ENCODE measurements at places on chromosomes 3 and 15. TPM values are rescaled to one million over a fixed set of nuclear protein-coding genes. Genes with fewer than 3 reads are reported as not detected.

DNA sequence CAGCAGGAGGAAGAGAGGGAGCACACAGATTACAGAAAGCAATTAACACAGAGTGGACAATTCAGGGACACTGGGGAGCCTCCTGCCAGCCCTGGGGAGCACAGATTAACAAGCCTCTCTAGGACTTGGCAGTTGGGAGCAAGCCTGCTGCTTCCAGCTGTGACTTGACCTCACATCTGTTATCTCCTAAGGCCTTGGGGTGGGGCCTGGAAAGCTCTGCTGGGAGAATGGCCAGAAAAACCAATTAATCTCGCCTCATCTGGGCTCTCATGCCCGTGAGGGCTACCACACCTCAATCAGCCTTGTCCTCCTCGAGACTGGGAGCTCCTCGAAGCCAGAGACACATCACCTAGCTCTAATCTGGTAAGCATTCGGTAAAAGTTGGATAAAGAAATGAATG, 39.1 kb downstream of the SEMA5B start:
- no peak for DNase-seq

CADM2 gene
- total RNA-seq = not detected

TICRR gene
- total RNA-seq = 15.2 TPM

GRCh38 chr3:192092388-192093005, 631.5 kb downstream of the PYDC2 start:
- DNase-seq = no peak

DNA sequence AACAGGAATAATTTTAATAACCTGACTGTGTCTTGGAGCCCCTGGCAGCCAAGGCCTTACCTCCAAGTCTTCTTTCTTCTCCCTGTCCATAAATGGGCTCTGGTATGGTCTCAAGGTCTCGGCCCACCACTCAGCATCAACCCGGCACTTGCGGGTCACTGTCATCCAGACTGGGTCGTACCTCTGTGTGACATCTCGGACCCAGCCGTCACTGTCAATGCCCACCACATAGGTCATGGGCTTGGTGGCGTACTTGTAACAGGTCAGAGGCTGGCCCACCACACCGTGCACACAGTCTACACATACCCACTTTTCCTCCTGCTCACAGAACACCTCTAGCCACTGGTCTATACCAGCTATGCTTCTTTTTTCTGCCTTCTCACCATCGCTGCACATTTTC, 20.4 kb downstream of the XPC start:
- no peak for DNase-seq

DNA sequence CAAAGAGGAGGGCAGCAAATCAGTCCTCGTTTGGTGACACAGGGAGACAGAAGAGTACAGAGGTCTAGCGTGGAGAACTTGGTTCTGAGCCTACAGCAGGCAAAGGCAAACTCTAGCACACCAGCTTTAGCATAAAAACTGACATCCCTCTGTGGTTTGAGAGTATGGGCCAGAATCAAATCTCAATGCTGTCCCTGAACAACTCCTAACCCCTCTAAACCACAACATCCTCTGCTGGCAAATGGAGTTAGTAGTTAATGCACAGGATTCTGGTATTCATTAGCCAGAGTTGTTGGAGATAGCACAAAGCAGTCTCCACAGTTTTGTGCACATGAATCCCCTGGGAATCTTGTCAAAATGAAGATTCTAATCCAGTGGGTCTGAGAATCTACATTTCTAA, 315.8 kb downstream of the NTRK3 start:
- no peak for DNase-seq

CTDSPL2 gene
- total RNA-seq = 76.1 TPM

GRCh38 chr3:42499478-42499871, 3.0 kb upstream of the VIPR1 start:
- no peak for DNase-seq

IGSF11 gene
- not detected for total RNA-seq

DNA sequence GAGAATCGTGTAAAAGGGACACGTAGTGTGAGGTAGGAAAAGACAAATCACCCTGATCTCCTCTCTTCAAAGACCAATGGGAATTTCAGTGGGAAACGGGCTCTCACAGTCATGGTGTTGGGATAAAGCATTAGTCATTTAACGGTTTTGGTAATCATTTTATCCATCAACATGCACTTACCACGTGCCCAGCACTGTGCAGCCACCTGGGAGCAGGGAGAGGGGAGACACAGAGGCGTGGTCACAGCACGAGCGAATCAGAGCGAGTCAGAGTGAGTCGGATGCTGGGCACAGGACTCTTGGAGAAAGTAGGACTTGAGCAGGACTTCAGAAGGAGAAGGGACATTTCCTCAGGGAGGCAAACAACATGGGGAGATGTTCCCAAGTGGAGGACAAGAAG, 130.8 kb downstream of the MINAR1 start:
- no peak for DNase-seq

DNA sequence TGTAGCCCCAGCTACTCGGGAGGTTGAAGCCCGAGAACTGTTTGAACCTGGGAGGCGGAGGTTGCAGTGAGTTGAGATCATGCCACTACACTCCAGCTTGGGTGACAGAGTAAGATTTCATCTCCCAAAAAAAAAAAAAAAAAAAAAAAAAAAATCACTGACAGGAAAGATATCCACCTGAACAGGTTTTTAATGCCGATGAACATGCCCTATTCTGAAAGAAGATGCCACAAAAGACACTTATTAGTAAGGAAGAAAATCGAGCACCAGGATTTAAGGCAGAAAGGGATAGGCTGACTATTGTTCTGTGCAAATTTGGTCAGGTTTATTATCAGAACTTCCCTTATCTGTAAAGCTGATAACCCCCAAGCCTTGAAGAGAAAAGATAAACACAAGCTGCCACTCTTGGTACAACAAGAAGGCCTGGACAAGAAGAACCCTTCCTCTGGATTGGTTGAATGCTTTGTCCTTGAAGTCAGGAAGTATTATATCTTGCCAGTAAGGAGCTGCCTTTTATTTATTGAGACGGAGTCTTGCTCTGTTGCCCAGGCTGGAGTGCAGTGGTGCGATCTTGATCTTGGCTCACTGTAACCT, 2.7 kb upstream of the PARP16 start:
- no peak for DNase-seq

DNA sequence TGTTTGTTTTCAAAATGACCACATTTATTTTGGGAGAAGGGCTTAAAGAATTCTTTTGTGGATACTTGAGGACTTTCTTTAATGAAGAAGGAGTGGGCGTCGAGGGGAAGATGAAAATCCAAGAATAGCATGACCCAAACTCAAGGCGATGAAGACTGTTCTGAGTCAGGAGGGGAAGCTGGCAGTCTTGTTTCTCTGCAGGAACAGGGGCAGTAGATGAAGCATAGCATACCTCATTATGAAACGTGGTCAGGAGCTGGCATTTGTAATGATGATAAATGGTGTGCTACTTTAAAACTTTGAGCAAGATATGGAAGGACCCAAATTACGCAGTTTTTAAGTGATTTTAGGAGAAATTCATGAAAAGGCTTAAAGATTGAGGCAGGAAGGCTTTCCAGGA, 549.0 kb downstream of the IGSF11 start:
- no peak for DNase-seq

DNA sequence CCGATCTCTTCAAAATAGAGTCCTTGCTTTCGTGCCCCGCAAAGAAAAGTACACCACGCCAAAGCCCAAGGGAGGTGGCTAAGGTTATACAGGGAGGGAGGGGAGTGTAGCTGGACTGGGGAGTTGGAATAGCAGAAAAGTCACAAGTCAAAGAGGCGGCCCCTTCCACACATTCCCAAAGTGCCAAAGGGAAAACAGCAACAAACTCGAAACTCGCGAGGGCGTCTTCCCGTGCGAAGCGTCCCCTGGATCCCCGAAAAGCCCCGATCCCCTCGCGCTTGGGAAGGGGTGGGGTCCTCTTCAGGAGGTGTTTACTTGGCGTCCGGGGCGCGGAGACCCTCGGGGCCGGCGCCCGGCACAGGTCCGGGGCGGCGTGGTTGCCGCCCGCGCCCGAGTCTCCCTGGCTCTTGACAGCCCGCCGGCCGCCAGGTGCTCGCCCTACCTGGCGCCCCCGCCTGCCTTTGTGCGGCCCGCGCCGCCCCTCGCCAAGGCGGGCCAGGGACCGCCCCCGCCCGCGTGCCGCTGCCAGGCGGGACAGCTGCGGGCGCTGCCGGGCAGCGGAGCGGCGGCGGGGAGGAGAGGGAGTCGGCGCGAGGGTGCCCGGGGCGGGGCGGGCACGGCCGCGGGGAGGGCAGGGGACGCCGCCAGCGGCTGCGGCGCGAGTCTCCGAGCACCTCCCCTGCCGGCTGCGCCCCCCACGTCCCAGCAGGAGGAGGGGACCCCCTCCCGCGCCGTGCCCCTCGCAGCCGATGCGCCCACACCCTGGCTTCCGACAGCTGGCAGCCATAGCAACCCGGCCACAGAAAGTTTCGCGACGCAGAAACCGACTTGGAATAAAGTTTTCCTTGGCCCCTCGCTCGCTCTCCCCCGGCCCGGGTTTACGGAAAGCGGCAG, 966 bp downstream of the MYO1E start:
- peak; percentile 82 for DNase-seq

- DNase-seq = no peak
Observed at GRCh38 chr3:67524046-67524445, 130.4 kb downstream of the SUCLG2 start.

AGBL1 gene
- not detected for total RNA-seq

CLDN1 gene
- total RNA-seq = 14.2 TPM

DNA sequence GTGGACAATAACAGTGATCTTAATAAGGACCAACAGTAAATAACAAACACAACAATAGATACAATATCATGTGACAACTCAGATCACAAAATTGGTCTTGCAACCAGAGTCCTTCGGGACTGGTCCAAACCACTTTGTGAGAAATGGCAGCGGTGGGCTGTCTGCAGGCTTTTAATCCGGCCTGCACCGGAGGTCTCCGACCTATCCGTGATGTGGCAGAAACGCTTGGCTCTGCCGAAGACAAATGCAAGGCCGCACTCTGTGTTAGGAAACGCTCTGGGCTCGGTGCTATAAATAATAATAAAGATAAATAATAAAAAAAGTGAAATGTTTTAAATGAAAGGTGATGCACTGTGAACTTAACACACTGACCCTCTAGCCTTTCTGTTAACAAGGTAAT, 810.6 kb upstream of the NR2F2 start:
- DNase-seq = no peak

DNA sequence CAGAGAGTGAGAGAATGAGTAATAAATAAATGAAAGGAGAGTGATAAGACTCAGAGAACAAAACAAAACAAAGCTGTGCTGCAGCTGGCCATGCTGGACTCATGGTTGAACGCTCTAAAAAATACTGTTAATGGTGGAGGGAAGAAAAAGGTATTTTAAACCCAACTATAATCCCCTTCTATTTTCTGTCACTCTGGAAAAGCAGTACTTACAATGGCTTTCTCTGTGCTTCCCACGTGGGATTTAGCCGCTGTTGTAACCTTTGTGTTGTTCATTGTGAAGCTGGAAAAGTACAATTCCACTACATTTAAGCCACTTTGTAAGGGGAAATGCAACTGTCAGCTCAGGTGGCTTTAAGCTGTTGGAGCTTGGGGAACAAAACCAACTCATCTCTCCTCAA, 917.7 kb downstream of the IGSF11 start:
- DNase-seq = no peak

SHF gene
- 8.6 TPM for total RNA-seq

- DNase-seq = no peak
Observed at GRCh38 chr3:36443028-36443686, 62.9 kb downstream of the STAC start.

IGSF10 gene
- 0.70 TPM for total RNA-seq

NEK10 gene
- 2.8 TPM for total RNA-seq

DPPA4 gene
- total RNA-seq = not detected

- no peak for DNase-seq
Observed at GRCh38 chr3:9501226-9501625, 52.4 kb downstream of the LHFPL4 start.

GRK7 gene
- not detected for total RNA-seq

MYL3 gene
- total RNA-seq = not detected

GRCh38 chr3:50515565-50516439, 12.4 kb upstream of the CACNA2D2 start:
- no peak for DNase-seq

- DNase-seq = no peak
Observed at GRCh38 chr3:105397974-105398373, 31.3 kb downstream of the ALCAM start.

DNA sequence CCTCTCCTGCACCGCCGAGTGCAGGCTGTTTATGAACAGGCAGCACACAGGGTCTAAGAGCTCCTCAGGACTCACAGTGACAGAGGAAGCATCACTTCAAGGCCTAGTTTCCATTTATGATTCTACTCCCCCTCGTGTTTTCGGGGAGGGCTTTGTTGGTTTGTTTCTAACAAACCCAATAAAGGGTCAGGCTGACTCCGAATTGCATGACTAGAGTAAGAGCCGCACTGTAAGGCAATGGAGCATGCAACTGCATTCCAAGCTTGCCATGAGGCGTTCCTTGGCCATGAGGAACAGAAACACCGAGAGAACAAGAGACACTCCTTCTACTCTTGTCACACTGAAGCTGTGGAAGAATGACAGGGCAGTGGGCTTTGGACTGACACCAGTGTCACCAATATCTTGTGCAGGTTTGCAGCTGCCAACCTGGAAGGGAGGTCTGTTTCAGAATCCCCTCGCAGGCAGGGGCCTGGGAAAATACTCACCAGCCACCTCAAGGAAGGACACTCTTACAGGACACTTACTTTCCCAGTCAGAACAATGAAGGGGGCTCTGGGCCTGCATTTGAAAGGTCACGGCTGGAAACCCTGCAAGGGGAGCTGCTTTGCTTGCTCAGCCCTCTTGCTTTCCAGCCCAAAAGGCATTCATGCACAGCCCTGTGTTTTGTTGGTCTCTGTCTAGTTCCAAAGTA, 96.8 kb downstream of the ADAMTS17 start:
- DNase-seq = no peak

NRROS gene
- not detected for total RNA-seq

LCMT2 gene
- total RNA-seq = 10.5 TPM

PLSCR5 gene
- total RNA-seq = not detected

GCNT3 gene
- 154 TPM for total RNA-seq

- no peak for DNase-seq
Observed at GRCh38 chr15:94457661-94458060, 226.3 kb downstream of the MCTP2 start.

- DNase-seq = no peak
Observed at GRCh38 chr3:30924763-30925162, 30.3 kb upstream of the GADL1 start.
